ENCODE measurements at places on chromosomes 4 and X.

DNA sequence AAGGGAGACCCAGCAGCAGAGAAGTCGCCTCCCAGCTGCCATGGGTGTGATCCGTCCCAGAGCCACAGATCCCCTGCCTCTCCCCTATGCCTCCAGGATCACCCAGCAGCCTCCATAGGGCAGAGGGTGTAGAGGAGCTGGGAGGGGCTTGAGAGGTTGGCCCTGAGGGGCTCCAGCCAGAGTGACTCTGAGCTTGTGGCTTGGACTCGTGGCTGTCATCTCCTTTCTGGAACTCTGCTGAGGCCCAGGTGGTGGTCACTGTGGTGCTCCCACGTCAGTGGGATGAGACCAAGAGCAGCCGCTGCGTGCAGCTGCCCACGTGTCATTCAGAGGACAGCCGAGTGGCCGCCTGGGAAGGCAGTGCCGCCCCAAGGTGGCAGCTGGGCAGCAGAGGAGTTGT is 4.2 kb downstream of the TACC3 start:
- no peak for DNase-seq

- no peak for DNase-seq
These were observed 27.9 kb upstream of the BBS7 start for GRCh38 chr4:121898150-121898549.

DNA sequence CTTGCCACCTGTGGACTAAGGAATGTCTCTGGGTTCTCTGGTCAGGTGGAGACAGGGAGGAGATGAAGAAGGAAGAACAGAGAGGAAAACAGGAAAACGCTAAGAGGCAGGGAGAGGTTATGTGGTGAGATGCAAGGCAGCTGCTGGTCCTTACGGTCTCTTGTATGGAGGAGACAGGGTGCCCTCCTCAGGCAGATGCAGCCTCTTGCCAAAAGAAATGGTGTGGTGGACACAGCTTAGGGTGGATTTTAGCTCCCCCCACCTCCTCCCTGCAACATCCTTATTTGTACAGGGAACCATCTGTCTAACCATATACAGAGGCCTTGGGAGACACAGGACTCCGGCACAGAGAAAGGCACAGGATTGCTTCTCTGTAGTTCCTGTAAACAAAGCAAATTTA is 9.7 kb downstream of the OCIAD2 start:
- no peak for DNase-seq

GRCh38 chr4:48255072-48255958 is 14.3 kb downstream of the TEC start:
- no peak for DNase-seq

GRCh38 chrX:148290931-148291330 is 209.5 kb upstream of the AFF2 start:
- DNase-seq: no peak

DNA sequence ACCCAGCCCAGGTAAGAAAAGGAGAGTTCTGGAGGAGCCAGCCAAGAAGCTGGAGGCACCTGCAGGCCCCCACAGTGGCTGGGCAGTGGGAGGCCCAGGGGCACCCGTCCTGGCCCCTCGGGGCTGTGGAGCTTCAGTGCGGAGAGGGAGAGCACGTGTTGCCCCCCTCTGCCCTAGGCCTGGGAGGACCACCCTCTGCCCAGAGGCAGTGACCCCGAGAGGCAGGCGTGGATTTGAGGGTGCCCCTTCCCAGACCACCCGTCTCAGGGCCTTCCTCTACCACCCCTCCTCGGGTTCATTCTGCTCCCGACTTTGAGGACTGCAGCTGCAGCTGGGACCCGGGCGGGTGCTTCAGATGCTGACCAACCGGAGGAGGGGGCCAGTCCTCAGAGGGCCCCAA is 12.1 kb upstream of the HGFAC start:
- no peak for DNase-seq

GRCh38 chr4:27490315-27490714 is 629.7 kb downstream of the STIM2 start:
- no peak for DNase-seq

DNA sequence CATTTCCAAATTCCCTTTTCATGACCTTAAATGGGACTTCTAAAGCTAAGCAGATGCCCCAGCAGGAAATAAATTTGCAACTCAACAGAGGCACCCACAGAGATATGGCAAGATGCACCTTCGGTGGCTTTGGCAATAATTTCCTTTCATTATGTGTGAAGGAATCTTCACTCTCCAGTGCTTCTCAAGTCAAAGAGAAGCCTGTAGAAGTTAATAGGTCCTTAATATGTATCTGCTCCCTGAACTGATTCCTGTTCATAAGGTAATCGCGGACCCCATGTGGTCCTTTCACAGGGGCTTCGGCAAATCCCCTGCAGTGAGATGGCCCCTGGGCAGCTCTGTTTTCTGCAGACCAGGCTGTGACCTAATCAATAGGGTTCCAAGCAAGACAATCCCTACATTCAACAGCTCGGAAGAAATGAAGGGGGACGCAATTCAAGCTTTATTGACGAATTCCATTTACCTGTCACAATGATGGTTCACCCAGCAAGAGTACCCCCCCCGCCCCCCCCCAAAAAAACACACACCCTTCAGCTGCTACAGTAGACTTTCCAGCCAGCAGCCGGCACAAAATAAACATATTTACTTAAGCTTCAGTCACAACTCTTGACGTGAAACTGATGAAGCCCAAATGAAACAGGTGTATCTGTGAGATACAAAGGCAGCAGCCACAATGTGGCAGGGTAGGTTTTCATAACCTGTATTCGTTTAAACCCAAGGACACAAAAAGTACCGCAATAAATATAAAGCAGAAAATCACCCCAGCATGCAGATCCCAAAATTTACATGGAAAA is 35.3 kb downstream of the FAT1 start:
- no peak for DNase-seq

DNA sequence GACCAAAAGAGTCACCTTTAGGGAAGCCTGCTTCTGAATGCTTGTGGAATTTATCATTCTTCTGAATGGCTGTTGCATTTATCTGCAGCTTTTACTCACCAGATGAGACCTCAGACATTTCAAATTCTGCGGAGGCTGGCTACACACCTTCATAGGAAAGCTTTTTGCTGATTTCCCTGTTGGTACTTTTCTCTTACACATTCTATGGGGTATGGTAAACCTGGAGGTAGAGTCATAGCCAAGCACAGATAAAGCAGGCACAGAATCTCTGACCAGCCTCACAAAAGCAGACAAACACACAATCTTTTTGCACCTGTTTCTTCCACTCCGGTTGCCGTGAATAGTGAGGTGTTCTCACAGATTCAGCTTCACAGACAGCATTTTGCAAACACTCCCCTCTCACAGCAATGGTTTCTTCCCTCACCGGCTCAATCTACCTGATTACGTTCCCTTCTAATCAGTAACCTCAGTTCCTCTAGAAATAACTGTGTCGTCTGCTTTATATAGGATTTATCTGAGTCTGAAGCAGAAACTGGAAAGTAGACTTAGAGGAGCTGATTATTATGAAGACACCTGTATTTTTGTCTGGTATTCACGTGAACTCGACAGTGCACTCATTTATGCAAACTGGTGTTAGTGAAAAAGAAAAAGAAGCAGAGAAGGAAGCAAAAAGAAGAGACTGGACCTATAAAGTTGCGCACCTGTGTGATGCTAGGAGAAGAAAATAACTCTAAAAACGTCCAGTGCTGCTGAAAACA is 83.1 kb downstream of the DMD start:
- DNase-seq: no peak

DNA sequence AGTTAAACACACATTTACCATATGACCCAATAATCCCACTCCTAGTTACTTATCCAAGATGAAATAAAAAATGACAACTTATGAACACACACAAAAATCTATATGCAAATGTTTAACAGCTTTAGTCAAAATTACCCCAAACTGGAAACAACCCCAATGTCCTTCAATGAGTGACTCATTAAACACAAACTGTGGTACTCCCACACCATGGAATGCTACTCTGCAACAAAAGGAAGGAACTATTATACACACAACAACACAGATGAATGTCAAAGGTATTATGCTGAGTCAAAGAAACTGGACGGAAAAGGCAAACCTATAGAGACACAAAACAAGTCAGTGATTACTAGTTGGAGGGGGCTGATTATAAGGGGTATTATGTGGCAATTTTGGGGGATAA is 40.5 kb downstream of the MED14 start:
- no peak for DNase-seq

DNA sequence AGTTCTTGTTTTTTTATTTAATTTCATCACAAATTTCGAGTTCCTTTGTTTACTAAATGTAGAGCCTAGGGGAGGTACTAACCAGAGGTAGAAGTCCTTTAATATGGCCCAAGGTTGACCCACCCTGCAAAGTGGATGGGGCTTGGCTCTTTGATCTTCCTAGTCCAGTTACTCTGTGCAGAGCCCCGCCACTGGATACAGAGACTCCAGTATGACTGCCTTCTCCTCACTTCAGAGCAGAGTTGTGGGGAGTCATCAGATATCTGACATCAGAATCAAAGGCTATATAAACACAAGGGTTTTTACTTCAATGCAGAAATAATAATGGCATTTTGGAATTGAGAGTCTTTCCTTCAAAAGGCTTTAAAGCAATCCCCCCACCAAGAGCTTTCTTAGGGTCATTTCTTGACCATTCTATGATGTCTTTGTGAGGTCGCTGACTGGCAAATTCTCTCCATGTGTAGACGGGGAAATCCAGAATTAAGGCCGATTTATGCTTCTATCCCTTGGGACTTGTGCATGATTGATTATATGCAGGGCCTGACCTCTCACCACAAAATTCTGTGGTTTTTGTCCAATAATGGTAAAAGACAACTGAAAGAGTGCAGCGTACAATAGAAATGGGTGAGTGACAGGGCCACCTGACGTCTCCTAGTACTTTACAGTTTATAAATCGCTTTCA is 88.3 kb upstream of the CITED1 start:
- DNase-seq: no peak
